ENCODE measurements at places on chromosomes 3 and 15.

- no peak for DNase-seq
Measured at GRCh38 chr3:55532806-55533205, 45.7 kb upstream of the WNT5A start.

DNA sequence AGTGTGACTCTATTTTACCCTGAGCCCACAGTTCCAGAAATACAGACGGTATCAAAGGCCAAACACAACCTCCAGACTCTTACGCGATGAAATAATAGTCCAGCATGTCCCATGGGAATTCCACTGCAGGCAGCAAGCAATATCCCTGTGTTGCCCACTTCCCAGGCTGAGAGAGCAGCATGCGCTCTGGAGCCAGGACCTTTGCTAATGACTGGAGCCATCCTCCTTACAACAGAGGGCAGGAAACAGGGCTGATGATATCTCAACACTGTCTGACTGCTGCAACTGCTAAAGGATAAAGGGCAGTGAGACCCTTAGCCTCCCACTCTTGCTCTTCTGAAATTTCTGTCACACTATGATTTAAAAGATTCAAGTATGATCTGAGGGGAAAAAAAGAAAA is 34.8 kb downstream of the MCF2L2 start:
- no peak for DNase-seq

GRCh38 chr15:33985751-33986150 is 17.5 kb downstream of the CHRM5 start:
- DNase-seq, result no peak

DNA sequence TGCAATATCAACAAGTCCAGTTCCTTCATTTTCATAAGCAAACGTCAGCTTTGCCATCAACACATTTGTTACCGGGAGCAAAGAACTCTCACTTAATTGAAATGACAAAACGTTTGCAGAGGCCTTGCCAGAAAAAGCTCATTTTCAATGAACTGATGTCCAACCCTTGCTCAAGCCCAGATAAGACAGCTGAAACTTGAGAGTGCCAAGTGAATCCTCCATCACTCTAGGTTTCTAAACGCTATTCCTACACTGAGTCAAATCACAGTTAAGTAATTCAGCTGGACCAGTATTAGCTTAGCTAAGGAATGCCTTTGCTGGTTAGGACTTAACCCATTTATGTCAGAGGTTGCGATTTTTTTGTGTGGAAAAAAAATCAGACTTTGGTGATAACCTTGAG is 11.5 kb downstream of the CHSY1 start:
- no peak for DNase-seq

DNA sequence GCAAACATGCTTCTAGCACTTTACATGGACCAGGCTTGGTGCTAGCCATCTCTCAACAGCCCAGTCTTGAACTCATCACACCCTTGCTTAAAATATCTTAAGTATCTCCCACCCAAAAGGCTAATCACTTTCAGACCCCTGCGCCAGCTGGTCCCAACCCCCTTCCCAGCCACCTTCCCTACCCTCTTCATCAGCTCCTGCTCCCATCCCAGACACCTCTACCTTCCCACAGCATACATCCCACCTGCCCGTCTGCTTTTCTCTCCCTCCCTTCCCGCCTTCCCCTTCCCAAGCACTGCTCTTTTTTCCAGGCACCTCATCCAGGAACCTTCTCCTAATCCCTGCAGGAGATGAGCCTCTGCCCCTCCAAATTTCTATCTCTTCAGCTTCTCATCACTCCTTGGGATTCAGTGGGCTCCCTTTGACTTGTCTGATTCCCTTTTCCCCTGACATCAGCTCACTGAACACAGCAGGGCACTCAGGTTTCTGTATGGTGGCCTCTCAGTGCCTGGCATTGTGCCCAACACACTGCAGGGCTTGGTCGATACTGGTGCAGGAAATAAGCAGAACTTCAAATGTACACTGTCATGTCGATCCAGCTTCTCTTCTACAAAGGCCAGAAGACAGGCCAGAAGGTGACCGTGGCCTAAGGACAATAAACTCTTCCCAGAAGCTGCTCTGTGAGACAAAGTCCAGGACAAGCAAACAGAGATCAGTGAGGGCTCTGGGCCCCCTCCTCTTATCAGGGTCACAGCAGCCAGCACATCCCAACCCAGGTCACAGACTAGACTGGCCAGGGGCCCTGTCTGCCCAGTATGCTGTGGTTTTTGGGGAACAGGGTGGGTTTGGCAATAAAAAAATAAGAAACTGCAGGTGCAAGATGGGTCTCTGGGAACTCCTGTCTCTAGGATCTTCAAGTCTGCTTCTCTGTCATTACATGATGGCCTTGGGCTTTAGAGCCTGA is 2.2 kb upstream of the ITIH1 start:
- no peak for DNase-seq

- DNase-seq, result no peak
Measured at GRCh38 chr3:198046120-198046857, 86.3 kb downstream of the LMLN start.

DNA sequence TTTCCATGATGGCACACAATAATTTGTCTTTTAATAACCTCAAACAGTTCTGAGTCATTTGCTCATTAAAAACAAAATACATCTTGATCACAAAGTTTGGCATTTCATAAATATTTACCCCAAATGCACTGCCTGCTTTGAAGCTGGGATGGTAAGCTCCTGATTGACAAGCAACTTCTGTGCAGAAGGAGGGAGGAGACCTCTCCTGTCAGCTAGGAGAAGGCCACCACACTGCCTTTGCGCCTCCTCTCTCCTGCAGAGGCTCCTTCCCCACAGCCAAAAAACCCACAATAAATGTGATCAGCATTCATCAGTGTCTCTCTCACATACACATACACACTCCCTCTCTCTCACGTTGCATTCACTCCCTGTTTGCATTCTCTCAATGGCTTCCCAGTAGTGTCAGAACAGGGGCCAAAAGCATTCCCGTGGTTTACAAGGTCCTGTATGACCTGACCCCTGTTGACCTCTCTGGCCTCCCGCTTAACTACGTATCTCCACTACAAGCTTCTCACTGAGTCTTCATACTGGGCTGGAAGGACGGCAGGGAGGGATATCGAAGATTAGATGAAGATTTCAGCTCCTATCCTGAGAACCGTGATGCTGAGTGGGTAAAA is 216.4 kb downstream of the FOXP1 start:
- DNase-seq, result no peak

- DNase-seq, result no peak
Measured at GRCh38 chr3:101720851-101721840, 3.3 kb upstream of the CEP97 start.

DNA sequence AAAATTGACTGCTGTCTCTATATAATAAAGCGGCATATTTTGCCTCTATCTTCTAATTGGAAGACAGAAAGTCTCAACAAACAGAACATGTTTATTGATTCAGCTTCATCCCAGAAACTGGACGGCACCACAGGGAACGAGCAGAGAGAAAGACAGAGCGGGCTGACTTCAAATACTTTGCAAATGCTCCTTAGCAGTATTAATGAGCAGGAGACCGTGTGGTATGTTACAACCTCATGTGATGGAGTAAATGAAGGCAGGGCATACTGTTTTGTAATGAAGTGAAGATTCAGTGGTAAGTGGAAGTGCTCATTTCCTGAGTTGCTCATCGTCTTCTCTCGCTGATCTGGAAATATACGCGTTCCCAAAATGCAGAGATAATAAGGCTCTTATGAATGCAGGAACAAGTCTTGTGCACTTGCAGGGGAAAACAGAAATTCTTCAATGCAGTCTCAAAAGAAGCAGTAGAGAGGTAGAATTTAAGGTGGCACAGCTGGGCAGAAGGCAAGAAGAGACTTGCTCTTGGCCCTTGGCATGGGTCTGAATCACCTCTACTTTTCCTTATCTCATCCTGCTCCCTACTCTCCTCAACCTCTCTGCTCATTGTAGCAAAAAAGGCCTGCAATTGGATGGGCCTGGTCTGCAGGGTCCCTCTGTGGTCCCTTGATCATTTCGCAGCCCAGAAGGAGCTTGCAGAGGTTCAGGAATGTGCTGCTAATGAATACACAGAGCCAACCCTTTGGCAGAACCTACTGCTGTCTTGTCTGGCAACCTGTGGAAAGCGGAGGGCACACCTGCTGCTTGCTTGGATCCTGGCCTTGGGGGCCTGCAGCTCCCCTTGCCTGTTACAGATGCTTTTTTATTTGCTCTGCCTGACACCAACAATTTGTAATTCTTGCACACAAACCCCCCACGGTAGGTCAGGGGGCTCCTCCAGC is 604.9 kb upstream of the CFAP20DC start:
- DNase-seq, result no peak

DNA sequence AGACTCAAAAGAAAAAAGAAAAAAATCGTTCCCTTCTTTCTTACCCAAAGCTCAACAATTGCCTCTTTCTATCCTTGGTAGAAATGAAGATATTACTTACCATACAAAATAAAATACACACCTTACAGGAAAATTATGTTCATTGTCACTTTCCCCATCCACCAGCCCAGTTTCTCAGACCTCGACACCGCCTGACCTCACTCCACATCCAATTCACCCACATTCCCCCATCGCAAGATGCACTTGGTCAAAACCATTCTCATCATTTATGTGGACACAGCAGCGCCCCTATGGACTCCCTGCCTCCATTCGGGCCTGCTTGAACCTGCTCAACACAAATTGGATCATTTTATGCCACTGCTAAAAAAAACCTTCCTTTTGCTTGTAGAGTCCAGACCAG is 7.0 kb downstream of the ANPEP start:
- DNase-seq, result no peak

DNA sequence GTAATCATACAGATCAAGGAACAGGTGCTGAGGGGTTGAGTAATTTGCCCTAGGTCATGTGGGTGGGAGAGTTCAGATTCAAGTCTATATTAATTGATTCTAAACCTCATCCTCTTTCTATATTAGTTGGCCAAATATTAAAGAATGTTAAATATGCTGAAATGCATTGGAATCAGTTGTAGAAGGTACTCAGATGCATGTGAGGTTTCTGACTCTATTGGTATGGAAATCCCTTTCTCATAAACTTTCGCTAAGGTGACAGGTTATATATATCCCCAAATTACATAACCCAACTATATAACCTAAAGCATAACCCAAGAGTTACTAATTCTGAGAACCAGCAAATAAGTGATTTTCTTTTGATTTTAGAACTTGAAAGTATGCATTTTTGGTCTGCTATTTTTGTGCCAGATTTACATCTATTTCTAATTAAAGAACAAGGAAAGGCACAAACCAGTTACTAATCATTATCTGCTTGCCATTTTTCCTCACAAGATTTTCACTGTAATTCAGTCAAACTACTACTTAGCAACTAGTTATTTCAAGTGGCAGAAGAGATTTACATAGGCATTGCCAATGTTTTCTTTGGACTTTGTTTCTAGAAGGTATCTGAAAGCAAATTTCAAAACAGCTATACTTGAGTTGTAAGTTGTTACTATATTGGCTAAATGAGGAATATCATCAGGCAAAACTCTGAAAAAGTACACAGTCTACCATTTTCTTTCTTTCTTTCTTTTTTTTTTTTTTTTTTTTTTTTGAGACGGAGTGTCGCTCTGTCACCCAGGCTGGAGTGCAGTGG is 201.3 kb downstream of the RBMS3 start:
- DNase-seq, result no peak

GRCh38 chr3:184097556-184097955 is 692 bp downstream of the HTR3E start:
- no peak for DNase-seq

DNA sequence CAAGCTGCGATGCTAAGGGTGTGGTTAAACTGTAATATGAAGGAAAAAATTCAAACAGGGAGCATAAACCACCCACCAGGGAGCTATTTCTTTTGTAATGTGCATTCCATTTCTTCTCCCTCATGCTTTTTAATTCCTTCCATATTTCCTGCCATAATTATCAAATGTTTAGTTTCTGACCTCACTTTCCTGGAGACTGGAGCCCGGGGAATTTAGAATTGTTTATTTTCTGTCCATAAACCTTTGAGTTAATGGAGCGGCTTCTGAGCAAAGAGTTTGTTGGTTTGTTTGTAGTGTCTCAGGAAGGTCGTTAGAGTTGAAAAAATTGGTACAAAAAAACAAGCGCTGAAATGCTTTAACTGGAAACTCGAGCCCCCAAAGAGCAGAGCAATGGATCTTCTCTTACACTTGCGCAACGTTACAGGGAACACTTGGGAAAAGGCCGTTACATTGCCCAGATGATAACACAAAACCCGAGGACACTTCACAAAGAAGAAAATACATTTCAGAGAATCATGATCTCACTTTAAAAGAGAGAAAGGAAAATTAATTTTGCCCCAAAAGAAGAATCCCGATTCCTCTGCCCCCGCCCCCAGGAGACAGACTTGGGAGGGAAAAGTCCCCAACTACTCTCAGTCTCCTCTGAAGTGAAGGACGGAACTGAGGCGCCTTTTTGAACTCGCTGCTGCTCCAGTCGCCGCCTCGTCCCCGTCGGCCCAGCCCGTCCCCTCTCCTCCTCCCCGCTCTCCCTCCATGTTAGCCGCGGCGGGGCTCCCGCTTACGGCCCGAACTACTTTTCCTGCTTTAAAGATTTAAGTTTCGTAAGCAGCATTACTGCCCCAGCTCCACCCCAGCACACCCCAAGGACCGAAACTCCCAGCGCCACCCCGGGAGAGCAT is 842 bp downstream of the FSTL1 start:
- DNase-seq, result no peak

- no peak for DNase-seq
Measured at GRCh38 chr3:190519886-190520285, 6.0 kb downstream of the IL1RAP start.

Data from T-helper 2 cell (primary cell).